ENCODE measurements at places on chromosomes 6 and 20.

- no peak overlapping the region for H3K27ac ChIP-seq
- no peaks in the 10 kb centered on the region for H3K36me3 ChIP-seq
- H3K27me3 ChIP-seq = no peaks in the 10 kb centered on the region
Measured at GRCh38 chr6:69917834-69918233, 51.5 kb downstream of the COL19A1 start.

GRCh38 chr6:126147291-126147815 lies 161.0 kb downstream of the TRMT11 start:
- no peaks in the 10 kb centered on the region for H3K27me3 ChIP-seq
- no peak overlapping the region for H3K4me3 ChIP-seq
- no peaks in the 10 kb centered on the region for H3K36me3 ChIP-seq
- no peak overlapping the region for H3K27ac ChIP-seq
- H3K4me1 ChIP-seq = no peaks in the 10 kb centered on the region

- H3K27ac ChIP-seq = no peak overlapping the region
- no peaks in the 10 kb centered on the region for H3K36me3 ChIP-seq
- H3K4me3 ChIP-seq = no peak overlapping the region
- H3K27me3 ChIP-seq = no peaks in the 10 kb centered on the region
Measured at GRCh38 chr6:148520109-148520841, 177.6 kb downstream of the SASH1 start.

GRCh38 chr6:163999475-164000125 lies 585.1 kb downstream of the QKI start:
- H3K27me3 ChIP-seq = no peaks in the 10 kb centered on the region
- H3K27ac ChIP-seq = no peak overlapping the region
- no peak for DNase-seq
- no peaks in the 10 kb centered on the region for H3K4me1 ChIP-seq
- no peaks in the 10 kb centered on the region for H3K36me3 ChIP-seq

DNA sequence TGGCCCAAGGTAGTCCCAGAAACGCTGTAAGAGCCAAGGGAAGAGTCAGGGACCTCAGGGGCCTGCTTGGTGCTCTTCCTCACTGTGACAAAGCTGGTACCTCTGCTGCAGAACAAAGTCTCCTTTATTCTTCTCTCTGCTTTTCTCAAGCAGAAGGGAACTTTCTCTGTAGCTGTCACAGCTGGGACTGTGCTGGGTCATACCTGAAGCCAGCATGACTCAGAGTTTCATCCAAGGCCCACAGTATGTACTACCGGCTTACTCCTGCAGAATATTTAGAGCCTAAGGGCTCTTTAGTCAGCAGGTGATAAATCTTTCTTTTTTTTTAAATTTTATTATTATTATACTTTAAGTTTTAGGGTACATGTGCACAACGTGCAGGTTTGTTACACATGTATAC lies 183.2 kb downstream of the TINAG start:
- H3K4me1 ChIP-seq = no peaks in the 10 kb centered on the region
- no peak overlapping the region for H3K27ac ChIP-seq
- DNase-seq = no peak

DNA sequence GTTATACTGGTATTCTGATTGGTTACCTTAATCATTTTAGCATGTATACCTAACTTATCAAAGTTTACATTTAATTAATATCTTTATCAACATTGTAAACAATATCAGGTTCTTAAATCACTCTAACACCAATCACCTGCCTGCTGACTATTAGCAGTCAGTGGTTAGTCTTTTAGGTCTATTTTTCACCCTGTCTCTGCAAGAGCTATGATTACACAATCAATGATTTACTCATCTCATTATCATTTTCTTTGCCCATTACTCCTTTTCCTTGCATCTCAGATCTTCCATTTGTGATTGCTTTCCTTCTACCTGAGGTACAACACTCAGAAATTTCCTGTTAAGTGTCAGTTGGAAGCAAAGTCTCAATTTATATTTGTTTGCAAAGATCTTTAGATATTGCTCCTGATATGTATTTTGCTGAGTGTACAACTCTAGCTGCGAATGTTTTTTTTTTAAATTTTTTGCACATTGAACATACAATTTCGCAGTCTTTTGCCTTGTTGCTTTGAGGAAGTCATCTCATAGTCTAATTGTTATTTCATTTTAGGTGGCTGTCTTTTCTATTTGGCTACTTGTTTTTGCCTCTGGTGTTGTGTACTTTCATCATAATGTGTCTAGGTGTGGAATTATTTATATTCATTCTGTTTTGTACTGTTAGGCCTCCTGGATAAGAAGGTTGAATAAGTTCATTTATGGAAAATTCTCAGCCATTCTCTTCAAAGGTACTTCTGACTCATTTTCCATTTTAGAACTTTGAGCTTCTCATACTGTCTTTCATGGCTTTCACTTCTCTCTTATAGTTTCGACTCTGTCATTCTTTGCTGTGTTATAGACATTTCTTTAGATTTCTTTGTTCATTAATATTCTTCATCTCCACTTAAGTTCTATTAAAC lies 104.9 kb upstream of the CEP162 start:
- no peaks in the 10 kb centered on the region for H3K36me3 ChIP-seq
- no peaks in the 10 kb centered on the region for H3K4me1 ChIP-seq
- H3K4me3 ChIP-seq = no peak overlapping the region
- H3K27me3 ChIP-seq = no peaks in the 10 kb centered on the region
- no peak for DNase-seq

- peak overlapping the region; percentile 57 for H3K4me3 ChIP-seq
- no peaks in the 10 kb centered on the region for H3K27me3 ChIP-seq
- peaks cover 40% of the 10 kb centered on the region for H3K4me1 ChIP-seq
- peak; percentile 42 for DNase-seq
- H3K36me3 ChIP-seq = peaks cover 5% of the 10 kb centered on the region
Measured at GRCh38 chr6:26159357-26160273, 72.4 kb downstream of the HFE start.

GRCh38 chr6:38684237-38684636 lies 18.7 kb downstream of the GLO1 start:
- H3K36me3 ChIP-seq = peaks cover 57% of the 10 kb centered on the region
- H3K4me1 ChIP-seq = no peaks in the 10 kb centered on the region
- no peaks in the 10 kb centered on the region for H3K27me3 ChIP-seq
- no peak overlapping the region for H3K27ac ChIP-seq
- H3K4me3 ChIP-seq = no peak overlapping the region

- no peak overlapping the region for H3K4me3 ChIP-seq
- H3K27ac ChIP-seq = no peak overlapping the region
- H3K27me3 ChIP-seq = no peaks in the 10 kb centered on the region
- DNase-seq = no peak
- no peaks in the 10 kb centered on the region for H3K4me1 ChIP-seq
- no peaks in the 10 kb centered on the region for H3K36me3 ChIP-seq
Measured at GRCh38 chr20:25160467-25160866, 35.0 kb upstream of the ENTPD6 start.

DNA sequence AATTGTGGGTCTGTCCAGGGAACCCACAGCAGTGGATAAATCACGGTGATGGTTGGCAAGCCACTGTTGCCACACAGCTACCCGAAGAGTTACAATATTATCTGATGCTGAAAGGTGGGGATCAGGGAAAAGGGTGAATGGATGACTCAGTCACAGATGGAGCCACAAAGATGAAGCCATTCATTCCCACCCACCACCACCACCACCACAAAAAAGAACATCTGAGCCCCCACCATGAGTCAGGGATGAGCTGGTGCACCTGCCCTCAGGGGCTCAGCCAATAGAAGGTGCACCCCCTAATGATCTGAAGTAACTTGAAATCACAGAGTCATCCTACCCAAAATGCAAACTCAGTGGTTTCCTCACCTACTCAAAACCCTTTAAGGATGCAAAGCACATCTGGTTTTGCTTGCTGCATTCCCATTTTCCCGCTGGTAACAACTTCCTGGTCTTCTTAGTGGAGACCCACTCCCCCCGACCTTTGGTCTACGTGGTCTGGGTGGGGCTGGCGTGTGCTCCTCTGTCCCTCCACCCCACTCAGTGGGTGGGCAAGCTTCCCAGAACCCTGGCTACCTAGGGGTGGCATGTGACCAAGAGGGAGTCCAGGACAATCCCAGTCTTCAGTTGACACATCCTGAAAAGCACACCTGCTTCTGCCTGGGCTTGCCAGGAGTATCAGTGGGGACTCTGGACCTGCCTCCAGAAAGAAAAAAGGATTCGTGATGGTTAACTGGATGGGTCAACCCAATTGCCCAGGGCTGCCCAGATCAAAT lies 125.5 kb downstream of the ANKRD60 start:
- no peaks in the 10 kb centered on the region for H3K36me3 ChIP-seq
- peak; percentile 51 for DNase-seq
- peaks cover 4% of the 10 kb centered on the region for H3K27me3 ChIP-seq
- H3K27ac ChIP-seq = no peak overlapping the region
- no peak overlapping the region for H3K4me3 ChIP-seq
- H3K4me1 ChIP-seq = no peaks in the 10 kb centered on the region

GRCh38 chr6:95384988-95385387 lies 192.3 kb upstream of the MANEA start:
- no peaks in the 10 kb centered on the region for H3K4me1 ChIP-seq
- H3K27ac ChIP-seq = no peak overlapping the region
- no peaks in the 10 kb centered on the region for H3K36me3 ChIP-seq
- H3K27me3 ChIP-seq = no peaks in the 10 kb centered on the region
- no peak for DNase-seq

DNA sequence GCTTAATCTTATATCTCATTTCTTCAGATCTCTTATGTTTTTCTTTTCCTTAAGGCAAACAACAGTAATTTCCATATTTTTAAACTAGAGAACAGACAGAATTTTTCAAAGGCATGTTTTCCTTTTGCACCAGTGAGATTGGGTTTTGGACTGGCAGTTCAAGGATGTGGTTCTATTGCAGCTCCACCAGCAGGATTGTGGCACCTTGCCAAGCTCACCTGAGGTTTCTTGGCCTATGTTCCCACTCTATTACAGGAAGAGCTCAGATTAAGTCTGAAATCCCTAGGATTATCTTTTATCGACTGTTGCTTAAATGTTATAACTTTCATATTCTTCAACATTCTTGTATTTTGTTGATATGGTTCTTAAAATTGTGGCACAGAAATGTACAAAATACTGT lies 218.9 kb downstream of the PLCB4 start:
- H3K27me3 ChIP-seq = no peaks in the 10 kb centered on the region
- DNase-seq = no peak
- H3K27ac ChIP-seq = no peak overlapping the region
- no peaks in the 10 kb centered on the region for H3K4me1 ChIP-seq
- no peak overlapping the region for H3K4me3 ChIP-seq

- peaks cover 42% of the 10 kb centered on the region for H3K4me1 ChIP-seq
- H3K27me3 ChIP-seq = no peaks in the 10 kb centered on the region
- H3K27ac ChIP-seq = peak overlapping the region; percentile 81
- no peaks in the 10 kb centered on the region for H3K36me3 ChIP-seq
- H3K4me3 ChIP-seq = peak overlapping the region; percentile 48
Measured at GRCh38 chr6:111874025-111874415, 768 bp upstream of the FYN start.

DNA sequence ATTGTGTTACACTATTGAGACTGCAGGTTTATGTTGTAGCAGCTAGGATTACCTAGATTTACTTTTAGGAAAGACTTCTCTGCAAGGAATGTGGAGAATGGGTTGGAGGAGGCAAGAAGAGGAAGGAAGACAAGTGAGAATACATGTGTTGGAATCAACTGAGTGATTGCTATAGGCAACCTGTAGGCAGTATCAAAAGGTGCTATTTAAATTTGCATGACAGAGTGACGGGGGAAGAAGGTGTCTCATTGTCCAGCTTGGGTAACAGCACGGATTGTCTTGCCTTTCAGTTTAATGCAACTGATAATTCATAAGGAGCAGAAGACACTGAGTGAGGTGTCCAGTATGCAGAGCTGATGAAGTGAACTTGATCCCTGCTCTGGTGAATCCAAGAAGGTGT lies 19.4 kb downstream of the SERPINB9 start:
- H3K27ac ChIP-seq = no peak overlapping the region
- DNase-seq = no peak

DNA sequence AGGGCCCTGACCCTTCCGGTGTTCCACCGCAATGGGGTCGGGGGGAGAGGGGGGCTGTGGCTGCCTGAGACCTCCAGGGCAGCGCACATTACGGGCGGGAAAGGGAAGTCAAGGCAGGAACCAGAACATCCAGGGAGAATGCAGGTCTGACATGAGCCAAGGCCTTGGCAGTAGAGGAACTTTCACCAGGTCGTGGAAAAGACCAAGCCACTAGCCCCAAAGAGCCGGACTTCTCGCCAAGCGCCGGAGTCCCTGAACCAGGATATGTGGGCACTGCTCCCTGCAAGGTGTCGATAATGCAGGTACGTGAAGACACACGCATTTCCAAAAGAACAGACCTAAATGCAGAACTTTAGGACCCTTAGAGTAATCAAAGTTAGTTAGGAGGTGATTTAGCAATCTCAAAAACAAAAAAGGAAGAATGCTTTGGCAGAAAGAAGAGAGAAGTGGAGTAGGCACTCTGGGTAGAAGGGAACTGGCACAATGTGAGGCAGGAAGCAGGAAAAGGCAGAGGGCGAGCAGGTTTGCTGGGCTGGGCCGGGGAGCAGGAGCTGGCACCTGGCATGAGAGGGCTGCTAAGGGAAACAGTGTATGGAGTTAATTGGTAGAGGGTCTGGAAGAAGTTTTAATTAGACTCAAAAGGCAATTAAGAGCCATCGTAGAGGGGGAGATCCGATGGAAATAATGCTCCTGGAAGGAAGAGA lies 14.3 kb downstream of the POU3F2 start:
- H3K4me1 ChIP-seq = no peaks in the 10 kb centered on the region
- no peaks in the 10 kb centered on the region for H3K27me3 ChIP-seq
- DNase-seq = no peak
- H3K27ac ChIP-seq = no peak overlapping the region
- H3K4me3 ChIP-seq = no peak overlapping the region

DNA sequence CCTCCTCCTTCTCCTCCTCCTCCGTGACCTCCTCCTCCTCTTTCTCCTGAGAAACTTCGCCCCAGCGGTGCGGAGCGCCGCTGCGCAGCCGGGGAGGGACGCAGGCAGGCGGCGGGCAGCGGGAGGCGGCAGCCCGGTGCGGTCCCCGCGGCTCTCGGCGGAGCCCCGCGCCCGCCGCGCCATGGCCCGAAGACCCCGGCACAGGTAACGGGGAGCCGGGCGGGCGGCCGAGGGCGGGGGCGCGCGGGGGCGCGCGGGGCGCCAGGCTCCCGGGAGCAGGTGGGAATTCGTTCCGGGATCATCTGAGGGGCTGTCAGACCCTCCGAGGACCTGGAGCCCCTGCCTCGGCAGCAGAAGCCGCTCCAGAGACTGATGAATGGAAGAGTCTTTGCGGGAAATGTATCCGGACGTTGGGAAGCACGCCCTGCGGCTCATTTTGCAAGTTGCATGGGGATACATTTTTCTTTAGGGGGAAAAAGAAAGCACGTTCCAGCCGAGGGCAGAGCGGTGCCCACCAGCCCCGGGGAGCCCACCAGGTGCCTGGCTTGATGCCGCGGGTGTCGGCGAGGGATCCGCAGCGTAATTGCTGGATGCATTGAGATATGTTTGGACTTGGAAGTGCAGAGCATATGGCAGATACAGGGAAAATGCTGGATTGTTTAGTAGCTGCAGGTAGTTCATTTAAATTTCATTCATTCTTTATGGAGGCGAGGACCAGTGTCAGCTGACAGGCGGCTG lies 394 bp downstream of the MYB start:
- no peaks in the 10 kb centered on the region for H3K27me3 ChIP-seq
- DNase-seq = peak; percentile 54
- peaks cover 50% of the 10 kb centered on the region for H3K36me3 ChIP-seq
- H3K4me1 ChIP-seq = peaks cover 52% of the 10 kb centered on the region

Measured in DND-41 (cell line).